ENCODE measurements at places on chromosomes 3 and 15. TPM values are rescaled to one million over a fixed set of nuclear protein-coding genes. Genes with fewer than 3 reads are reported as not detected.

GOLGA8M gene
- total RNA-seq, result 3.3 TPM

PCLAF gene
- total RNA-seq, result 5.8 TPM

LRRK1 gene
- total RNA-seq, result 31.3 TPM

ECT2 gene
- total RNA-seq, result 17.5 TPM
